ENCODE measurements at places on chromosomes 12 and 14. TPM values are rescaled to one million over a fixed set of nuclear protein-coding genes. Genes with fewer than 3 reads are reported as not detected.

Gene AP1G2
- 35.2 TPM for total RNA-seq

Gene PDE3A
- total RNA-seq, result 4.6 TPM

Gene PTHLH
- 0.11 TPM for total RNA-seq

Gene TSHR
- 1.8 TPM for total RNA-seq

Gene FGD4
- total RNA-seq, result 13.8 TPM

Gene C12orf50
- total RNA-seq, result 1.4 TPM

Gene SLC25A47
- not detected for total RNA-seq

Gene TMEM119
- 14.8 TPM for total RNA-seq

Gene CYP27B1
- 2.4 TPM for total RNA-seq

Gene POTEG
- not detected for total RNA-seq

Gene GPR135
- total RNA-seq, result 4.3 TPM

Gene NRXN3
- 1.2 TPM for total RNA-seq

Gene TSPAN11
- total RNA-seq, result 1.1 TPM

Gene CLEC2D
- 4.1 TPM for total RNA-seq

Gene TMPRSS12
- not detected for total RNA-seq

Gene ACOT6
- total RNA-seq, result not detected

Gene C12orf76
- 15.6 TPM for total RNA-seq

Gene JDP2
- 6.8 TPM for total RNA-seq

Gene LUM
- 458 TPM for total RNA-seq

Gene TMTC1
- total RNA-seq, result 39.0 TPM

Gene PAN2
- 32.0 TPM for total RNA-seq

Gene C12orf57
- total RNA-seq, result 202 TPM

Gene NEK9
- total RNA-seq, result 165 TPM

Gene CCDC63
- not detected for total RNA-seq

Gene KRT6A
- total RNA-seq, result not detected

Gene AMHR2
- total RNA-seq, result 68.6 TPM

Gene SMIM41
- total RNA-seq, result not detected

Gene RIMBP2
- 23.9 TPM for total RNA-seq

Gene RTL1
- total RNA-seq, result 0.11 TPM
